ENCODE measurements at places on chromosomes 12 and 14.

- no peak for DNase-seq
Observed at GRCh38 chr12:22665476-22665875, 40.5 kb downstream of the ETNK1 start.

DNA sequence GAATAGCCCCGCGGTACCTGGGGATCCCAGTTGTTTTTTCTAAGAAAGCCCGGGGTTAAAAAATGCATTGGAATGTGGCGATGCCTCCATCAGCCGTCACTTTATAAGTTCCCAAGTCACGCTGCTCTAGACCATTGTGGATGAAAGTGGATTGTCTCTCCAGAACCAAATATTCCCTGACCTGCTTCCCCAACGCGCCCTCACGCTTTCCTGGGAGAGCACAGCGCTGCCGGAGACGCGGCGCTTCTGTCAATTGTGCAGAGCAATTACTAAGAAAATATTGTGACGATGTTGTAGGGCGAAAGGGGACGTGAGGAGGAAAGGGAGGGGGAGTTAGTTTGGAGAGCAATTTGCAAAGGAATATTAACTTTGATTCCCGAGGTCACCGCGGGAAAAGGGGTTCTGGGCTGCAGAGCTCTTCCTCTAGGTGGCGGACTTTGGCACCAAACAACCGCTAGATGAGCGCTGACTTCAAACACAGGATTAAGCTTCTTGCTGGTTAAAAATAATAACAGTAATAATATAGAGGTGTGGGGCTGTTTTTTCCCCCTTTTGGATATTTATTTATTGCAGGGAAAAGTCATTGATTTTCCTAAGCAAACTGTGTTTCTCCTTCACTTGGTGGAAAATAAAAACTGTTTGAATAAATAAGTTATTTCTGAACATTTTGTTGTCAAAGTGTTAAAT is 9.6 kb upstream of the FOXG1 start:
- DNase-seq: no peak

DNA sequence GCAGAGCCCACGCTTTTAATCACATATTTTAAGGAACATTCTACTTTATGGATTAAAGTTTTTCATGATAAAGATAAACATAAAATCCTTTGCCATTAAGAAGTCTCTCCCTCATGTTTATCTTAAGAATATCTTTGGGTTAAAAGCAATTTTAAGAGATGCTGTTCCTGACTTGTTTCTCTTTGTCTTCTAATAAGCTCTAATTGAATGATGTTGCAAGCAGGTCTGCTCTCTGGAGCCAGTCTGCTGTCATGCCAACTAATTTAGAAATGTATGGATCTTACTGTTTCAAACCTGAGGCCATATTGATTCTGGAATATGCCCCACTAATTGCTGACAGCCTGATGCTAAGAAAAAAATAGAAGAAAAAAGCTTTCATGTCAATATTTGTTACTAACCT is 173.6 kb downstream of the TTC8 start:
- no peak for DNase-seq

DNA sequence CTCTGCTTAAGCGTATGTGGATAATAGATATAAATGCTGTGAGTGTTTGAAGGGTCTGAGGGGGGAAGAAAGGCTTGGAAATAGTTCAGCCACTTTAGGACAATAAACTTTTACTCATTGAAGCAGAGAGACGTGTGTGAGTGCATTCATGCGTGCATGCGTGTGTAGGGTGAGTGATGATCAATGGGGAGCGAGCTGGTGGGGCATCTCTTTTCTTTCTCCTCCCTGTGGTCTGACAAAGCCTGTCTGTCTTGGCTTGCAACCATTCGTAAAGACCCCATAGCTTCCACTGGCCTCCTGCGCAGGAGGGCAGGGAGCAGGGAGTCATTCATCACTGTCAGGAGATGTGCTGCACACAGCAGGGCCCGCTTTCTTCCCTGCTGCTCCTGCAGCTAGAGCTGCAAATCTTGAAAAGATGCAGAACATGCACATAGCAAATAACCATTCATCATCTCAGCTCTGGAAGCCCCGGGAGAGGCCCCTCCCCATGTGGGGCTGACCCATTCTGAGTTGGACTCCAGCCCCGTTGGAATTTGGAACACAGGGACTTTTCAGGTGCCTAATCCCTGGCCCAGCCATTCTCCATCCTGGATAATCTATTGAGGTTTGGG is 223.2 kb downstream of the PPM1H start:
- DNase-seq: no peak

- no peak for DNase-seq
Observed at GRCh38 chr12:5588591-5588990, 156.7 kb downstream of the NTF3 start.

DNA sequence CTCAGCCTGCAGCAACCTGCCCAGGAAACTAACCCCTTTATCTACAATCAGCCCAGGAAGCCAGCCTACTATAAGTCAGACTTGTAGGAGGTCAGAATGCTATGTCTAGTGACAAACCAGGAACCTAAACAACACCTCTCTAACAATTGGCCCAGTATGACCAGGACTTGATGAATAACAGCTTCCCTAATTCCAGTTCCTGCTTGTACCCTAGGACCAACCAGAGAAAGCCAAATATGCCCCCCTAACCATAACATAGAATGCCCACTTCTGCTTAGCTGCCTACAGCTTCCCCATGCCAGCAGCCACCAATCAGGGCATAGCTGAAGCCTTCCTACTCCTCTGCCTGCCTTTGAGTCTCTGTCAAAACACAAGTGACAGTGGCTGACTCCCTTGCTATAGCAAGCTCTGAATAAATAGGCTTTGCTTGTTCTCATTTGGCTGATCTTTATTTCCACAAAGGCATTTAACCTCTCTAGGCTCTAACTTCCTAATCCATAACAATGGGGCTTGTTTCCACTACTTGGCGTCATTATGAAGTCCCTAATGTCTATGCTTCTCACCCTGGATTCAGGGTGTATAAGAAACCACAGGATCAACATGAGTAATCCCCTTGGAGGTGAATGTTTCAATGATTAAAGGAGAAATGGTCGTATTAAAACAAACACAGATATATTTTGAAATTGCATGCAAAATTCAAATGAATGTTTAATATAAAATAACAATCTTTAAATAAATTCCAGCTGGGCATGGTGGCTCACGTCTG is 220.2 kb downstream of the ANO6 start:
- DNase-seq: no peak

DNA sequence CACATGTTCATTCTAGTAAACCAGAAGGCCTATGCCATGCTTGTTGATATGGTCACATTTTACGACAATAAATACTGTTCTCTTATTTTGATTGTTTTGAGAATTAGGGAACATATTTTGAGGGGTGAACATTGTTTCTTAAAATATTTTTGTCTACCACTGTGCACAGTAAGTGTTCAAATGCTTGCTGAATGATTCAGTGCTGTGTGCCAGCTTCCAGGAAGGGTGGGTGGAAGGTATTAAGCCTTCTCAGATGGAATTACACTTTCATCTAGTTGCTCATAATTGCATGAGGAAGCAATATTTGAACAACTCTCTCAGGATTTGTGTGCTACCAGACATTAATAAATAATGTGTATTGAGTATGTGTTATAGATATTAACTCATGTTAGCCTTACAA is 15.5 kb upstream of the TMX1 start:
- no peak for DNase-seq
